Stimulated activated CD4-positive, alpha-beta T cell treated with anti-CD3 and anti-CD28 coated beads, Interleukin-12 subunit alpha, Interleukin-12 subunit beta, amount 100 ng/mL, for 24 hours (primary cell): ENCODE measurements at places on chromosomes 3 and 15.
A peak's percentile ranks its signal among the peaks of the same experiment; 100 is the strongest.

GRCh38 chr3:47891613-47892005, 88.7 kb downstream of the DHX30 start:
- DNase-seq, result no peak

DNA sequence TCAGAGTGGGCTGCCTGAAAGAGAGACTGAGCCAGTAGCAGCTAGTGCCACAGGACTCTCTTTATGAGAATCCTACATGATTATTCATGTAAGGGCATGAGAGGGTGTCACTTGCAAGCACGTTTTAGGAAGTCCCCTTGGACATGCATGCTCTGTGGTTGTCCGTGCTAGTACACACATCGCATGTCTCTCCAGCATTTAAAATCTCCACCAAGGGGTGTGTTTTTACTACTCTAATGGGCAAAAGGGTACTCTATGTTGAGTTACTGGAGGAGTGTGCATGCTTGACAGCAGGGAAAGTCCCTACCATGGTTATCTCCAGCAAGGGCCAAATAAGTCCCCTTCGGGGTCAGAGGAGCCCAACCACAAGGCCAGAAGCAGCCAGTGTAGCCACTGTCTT, 70.7 kb downstream of the DCLK3 start:
- DNase-seq, result no peak

GRCh38 chr15:55715355-55716076, 27.4 kb downstream of the PRTG start:
- DNase-seq, result no peak

DNA sequence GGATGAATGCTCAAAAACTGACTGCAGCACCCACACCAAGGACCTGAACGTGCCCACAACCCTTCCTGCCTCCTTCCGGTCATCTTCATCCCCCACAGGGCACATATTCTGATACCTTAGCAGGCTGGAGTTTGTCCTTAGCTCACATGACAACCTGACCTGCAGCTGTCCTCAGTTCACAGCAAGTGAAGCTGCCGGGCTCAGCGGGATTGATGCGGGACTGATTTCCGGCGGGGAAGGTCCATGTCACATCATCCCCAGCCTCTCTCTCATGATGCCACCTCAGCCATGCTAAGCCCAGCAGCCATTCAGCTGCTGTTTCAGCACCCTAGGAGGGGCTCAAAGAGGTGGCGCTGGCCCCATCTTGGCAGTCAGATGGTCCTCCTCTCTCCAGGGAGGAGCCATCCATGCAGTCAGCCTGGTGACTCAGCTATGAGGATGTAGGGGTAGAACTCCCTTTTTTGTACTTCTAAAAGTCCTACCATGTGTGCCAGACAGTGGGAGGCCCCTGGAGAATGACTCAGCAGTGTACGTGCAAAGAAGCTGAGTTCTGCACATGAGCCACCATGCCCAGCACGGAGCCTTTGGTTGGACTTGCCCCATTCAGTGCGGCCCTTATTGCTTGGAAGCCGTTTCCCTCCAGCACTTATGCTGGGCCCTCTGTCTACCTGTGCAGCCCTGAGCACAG, 9.5 kb downstream of the CA12 start:
- peak; percentile 18 for DNase-seq

- no peak for DNase-seq
Observed at GRCh38 chr3:105518806-105519418, 152.2 kb downstream of the ALCAM start.

DNA sequence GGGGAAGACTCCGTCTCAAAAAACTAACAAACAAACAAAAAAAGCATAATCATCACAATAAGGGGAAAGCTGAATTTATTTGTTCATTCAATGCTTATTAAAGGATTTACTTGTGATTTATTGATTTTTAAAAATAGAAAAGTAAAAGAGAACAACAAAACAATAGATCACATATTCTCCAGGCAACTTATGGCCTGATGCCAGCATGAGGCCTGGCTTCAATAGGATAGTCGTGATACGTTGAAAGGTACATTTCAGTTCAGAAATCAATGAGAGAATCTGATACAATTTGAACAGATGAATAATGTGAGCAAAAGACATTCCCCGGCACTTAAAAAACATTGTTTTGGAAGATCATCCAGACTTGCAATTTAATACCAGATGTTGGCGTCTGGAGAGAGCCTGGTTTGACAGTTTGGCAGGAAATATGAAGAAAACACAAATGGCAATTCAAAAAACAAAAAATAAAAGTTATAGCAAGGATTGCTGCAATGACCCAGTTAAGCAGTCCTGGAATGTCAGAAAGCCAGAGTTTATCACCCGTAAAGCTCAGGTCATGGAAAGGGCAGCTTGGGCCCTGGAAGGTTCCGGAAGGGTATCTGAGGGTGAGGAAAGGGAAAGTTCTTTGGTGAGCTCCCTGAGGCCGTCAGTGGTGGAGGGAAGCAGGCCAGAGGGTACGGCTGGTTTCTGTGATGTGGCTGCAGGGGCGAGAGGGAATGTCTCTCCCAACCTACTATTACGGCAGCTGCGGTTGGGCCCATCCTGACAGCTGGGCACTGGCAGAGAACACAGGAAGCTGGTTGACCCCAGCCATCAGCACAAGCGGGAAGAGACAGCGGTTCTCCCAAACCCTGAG, 230.2 kb upstream of the HES1 start:
- DNase-seq, result no peak

- peak; percentile 65 for DNase-seq
Observed at GRCh38 chr15:48975472-48976419, 12.0 kb upstream of the SHC4 start.

- DNase-seq, result no peak
Observed at GRCh38 chr3:143720381-143720780, 127.9 kb downstream of the SLC9A9 start.

- DNase-seq, result no peak
Observed at GRCh38 chr15:78084449-78084750, 6.9 kb upstream of the TBC1D2B start.

DNA sequence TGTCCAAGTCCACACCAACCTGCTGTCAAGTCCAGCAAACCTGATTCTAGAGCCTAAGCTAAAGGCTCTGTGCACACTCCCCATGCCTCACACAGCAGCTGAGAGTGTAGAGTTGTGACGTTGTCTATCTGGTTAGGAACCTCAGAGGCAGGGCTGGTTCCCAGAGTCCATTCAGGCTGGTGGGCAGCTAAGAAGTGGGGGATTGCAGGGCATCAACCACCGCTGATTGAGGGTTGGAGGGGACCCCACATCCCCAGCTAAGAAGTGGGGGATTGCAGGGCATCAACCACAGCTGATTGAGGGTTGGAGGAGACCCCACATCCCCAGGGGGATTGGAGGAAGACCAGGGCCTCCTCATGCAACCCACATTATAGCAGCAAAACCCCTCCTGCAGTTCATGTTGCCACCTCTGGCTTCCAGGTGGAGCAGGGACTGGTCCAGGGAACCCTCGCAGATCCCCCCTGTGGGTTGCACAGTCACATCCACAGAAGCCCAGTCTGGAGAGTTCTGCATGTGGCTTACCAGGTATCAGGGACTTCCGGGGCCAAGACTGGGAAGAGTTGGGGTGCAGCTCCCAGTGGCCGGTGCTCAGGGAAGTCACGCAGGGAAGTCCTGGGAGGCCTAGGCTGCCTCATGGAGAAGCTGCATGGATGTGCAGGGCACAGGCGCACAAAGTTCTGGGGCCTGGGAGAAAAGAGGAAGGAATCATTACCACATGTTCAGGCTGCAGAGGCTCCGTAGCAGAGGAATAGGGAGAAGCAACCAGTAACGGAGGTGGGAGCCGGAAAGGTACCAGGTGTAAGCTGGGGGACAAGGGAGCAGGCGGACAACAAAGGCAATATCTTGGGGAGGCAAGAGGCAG, 71.4 kb upstream of the PCSK6 start:
- DNase-seq, result no peak

DNA sequence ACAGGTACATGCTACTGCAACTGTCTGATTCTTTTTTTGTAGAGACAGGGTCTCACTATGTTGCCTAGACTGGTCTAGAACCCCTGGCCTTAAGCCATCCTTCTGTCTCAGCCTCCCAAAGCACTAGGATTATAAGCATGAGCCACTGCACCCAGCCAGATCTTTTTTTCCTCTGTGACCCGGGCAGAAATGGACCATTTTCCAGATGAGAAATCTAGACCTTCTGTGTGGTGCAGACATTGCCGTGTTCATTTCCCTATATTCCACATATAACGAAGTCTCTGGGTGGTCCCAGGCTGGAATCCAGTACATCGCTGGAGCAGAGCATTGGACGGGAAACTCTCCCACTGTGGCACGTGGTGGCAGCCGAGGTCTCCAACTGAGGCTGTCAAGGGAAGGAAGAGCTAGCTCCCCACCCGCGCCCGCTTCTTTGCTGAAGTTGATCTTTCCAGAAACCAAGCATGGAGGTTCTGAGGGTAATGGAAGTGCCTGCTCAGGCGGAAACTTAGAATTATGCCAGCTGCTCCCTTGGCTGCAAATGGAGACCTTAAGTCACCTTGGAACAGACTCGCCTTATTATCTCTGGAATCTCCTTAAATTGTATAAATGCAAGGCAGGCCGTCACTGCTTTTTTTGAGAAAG, 23.1 kb upstream of the TXNRD3 start:
- no peak for DNase-seq

DNA sequence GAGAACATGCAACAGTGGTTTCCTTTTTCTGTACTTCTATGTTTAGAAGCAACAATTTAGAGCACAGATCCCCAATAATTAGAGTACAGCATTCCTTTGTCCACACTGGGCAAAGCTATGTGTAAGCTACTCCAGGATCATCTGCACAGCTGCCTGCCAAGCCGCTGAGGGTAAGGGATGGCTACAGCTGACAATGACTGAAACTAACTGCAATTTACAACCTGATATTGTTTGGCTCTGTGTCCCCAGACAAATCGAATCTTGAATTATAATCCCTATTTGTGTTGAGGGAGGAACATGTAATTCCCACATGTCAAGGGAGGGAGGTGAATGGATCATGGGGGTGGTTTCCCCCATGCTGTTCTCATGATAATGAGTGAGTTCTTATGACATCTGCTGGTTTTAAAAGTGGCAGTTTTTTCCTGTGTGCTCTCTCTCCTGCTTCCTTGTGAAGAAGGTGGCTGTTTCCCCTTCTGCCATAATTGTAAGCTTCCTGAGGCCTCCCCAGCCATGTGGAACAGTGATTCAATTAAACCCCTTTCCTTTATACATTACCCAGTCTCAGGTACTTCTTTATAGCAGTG, 54.8 kb upstream of the TNFSF10 start:
- DNase-seq, result no peak

GRCh38 chr3:10568549-10568948, 63.2 kb upstream of the ATP2B2 start:
- no peak for DNase-seq

DNA sequence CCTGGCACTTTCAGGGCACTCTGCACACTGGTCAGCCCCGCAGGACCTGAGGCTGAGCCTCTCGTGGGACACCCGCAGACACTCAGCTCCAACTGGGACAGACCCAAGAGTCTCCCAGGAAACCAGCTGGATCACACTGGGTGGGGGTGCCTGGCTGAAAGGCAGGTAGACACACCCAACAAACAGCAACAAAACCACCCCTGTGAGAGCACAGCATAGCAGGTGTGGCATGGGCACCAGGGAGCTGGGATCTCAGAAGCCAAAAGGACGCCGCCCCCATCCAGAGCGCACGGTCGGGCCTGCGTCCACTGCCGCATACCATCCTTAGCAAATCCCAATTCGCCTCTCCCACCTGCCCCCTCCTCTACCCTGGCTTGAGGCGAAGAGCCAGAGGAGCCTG, 154.2 kb upstream of the LINGO1 start:
- no peak for DNase-seq

DNA sequence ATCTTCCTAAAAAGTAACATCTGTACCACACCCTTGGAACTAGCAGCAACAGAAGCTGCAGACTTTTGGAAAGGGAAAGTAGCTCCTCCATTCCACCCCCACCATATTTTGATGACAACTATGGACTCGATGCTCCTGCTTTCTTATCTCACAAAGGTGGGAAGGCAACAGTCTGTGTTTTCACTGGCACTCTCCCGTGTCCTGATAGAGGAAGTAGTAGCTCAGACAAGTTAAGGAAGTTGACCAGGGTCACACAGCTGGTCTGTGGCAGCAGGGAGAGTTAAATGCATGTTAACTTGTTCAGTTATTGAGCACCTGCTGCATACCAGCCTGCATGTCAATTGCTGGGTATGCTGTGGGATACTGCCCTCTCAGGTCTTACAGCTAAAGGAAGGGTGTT, 33.1 kb downstream of the BHLHE40 start:
- no peak for DNase-seq
